Activated T-helper 1 cell treated with anti-CD3 and anti-CD28 coated beads, Interleukin-2, amount 50 U/mL, for 16 hours (primary cell): ENCODE measurements at places on chromosomes 2 and 18.
A peak's percentile ranks its signal among the peaks of the same experiment; 100 is the strongest.

GRCh38 chr2:85531589-85531988 lies 7.4 kb upstream of the MAT2A start:
- DNase-seq = no peak

GRCh38 chr2:148557844-148558436 lies 86.6 kb upstream of the EPC2 start:
- DNase-seq = no peak

- no peak for DNase-seq
Observed at GRCh38 chr2:219384083-219384713, 3.5 kb downstream of the DNPEP start.

- no peak for DNase-seq
Observed at GRCh38 chr18:49755489-49755888, 57.8 kb downstream of the ACAA2 start.

DNA sequence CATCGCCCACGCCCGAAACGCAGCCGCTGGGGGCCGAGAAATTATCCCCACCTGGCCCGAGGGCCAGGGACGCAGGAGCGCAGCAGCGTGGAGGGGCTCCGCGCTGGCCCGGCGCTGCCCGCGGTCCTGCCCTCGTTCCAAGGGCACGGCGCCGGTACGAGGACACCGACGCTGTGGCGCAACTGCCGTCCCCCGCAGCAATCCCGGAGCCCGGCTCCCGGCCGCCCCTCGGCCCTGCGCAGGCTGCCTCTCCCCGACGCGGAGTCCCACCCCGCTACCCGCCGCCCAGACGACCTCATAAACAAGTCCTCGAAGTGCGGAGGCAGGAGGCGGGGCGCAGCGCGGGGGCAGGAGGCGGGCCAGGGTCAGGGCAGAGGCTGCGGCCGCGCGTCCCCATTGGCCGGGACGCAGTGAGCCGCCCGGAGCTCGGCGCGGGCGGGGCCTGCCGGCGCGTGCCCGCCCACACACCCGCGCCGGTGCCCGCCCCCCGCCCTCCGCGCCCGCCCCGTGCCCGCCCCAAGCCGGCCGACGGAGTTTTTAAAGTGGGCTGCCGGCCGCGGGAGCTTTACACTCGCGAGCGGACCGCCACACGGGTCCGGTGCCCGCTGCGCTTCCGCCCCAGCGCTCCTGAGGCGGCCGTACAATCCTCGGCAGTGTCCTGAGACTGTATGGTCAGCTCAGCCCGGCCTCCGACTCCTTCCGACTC lies at the start of gene EPAS1:
Gene EPAS1, plus strand, starts transcription at position 568 of the 706 bp plus-strand sequence. CDS start 505 bp downstream, outside the sequence.
- DNase-seq = peak; percentile 75

DNA sequence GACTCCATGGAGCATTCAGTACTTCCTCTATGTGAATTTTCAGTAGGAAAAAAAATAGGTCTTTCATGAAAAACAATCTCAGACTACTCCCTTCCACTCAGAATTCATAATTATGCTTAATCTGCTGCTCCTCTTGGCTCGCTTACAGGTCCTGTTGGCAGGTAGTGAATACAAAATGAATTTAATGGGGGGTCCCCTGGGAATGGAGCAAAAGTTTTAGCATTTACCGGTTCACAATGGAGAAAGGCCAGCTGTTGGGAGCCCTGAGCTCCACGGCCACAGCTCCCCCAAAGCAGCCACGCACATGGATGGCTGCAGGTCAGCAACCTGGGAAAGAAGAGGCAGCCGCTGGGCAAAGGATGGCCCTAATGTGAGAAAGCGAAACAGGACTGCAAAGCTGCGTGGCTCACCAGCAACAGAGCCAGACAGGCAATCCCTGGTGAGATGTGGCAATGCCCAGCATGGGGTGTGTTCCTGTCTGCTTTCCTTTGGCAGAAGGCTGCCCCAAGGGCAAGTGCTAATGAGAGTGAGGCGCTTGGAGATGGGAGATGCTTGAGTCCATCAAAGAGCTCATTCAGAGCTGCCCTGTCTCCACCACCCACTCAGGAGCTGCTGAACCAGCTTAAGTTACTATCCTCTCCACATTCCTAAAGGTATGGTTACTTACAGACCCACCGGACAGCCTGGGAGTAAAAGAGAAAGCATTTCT lies 447.4 kb downstream of the EPHA4 start:
- no peak for DNase-seq

DNA sequence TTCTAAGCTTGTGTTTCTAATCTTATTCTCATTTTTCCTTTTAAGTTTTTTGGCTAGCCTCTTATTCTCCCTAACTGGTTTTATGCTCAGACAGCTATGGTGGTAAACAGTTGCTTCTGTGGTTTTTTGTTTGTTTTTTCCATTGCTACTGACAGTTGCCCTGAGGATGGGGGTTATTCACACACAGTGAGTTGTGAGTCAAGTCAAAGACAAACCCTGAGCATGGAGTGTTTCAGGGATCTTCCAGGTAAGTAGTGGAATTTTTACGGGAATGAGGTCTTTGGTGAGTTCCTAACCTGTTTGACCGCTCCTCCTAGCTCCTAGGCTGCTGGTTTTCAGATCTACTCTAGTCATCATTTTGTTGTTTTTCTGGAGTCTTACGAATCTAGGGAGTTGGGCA lies 162.8 kb downstream of the ZNF407 start:
- no peak for DNase-seq
